ENCODE measurements at places on chromosomes 5 and 9.

DNA sequence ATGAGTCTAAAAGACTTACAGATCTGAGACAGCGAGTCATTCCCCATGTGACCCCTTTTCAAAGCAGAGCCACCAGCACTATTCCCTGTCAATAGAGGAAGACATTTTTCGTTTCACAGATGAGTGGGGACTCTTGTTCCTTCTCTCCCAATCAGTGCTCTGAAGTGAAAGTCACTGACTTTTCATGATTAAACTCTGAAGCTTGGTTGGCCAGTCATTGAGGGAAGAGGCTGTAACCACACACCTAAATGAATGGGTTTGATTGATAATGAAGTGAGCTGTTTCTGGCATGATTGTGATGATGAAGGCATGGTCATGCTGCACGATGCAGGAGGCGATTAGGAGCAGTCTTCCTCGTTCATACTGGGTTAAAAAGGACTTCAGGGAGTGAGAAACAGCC lies 171.9 kb downstream of the ZNF462 start:
- DNase-seq: no peak

DNA sequence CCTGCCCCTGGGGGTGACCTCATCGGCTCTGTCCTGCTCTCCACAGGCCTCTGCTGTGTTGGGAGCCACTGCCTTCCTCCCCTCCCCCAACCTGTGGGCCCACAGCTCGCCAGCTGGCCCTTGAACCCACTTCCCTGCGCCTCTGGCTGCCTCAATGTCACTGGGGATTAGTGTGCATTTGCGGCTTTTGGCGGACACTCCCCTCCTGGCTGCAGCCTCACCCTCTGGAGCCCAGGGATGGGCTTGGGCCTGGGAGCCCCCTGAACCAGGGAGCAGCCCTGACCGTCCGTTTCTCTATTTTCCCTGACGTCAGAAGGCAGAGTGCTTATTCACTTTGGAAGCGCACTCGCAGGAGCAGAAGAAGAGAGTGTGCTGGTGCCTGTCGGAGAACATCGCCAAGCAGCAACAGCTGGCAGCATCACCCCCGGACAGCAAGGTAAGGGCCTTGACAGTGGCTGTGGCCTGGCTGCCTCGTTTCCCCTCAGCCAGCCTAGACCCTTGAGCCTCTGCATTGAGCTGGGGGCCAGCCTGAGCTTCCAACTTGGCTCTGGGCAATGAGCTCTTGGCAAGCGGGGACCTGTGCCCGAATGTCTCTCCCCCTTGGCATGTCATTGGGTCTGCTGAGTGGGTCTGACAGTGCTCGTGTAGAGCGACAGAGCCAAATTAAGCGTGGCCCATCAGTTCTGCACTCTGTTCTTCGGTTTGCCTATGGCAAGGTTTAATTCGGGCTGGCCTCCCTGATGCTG lies 73.1 kb downstream of the RGS3 start:
- no peak for DNase-seq

DNA sequence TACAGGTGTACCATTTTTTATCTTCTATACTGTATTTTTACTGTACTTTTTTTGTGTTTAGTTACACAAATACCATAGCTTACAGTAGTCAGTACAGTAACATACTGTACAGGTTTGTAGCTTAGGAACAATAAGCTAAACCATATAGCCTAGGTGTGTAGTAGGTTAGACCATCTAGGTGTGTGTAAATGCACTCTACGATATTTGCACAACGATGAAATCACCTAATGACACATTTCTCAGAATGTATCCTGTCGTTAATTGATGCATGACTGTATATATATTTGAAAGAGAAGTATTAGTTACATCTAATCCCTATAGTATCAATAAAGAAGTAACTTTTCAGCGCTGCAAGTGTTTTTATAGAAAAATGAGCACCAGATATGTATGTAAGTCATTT lies 138.8 kb downstream of the TRPM6 start:
- DNase-seq: no peak

DNA sequence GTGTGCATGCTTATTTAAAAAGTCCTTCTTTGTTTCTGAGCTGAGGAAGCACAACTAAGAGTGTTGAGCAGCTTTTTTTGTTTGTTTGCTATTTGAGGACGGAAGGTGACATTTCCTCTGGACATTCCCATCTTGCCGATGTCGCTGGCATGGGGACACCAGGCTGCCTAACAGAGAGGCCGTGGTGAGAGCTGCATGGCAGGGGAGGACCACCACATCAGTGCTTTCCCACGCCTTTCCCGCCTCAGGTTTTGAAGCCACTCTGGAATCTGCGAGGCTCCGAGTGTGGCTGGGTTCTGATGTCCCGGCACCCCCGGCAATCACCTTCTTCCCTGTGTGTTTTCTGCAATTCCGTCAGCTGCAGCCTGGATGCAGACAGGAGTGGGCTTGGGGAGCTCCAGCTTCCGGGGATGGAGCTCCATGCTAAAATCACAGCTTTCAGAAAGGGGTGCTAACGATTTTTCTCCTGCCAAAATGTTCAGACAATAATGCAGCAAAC lies 259.8 kb upstream of the IRX4 start:
- no peak for DNase-seq
